ENCODE measurements at places on chromosomes 5 and 9. TPM values are rescaled to one million over a fixed set of nuclear protein-coding genes. Genes with fewer than 3 reads are reported as not detected.

Gene OGN
- 2.1 TPM for total RNA-seq

Gene IGFBPL1
- total RNA-seq: 0.49 TPM

Gene CXXC5
- 146 TPM for total RNA-seq

Gene SMIM32
- total RNA-seq: not detected

All from hair follicle dermal papilla cell (primary cell).